ENCODE measurements at places on chromosomes 2 and 18.

- DNase-seq: no peak
These were observed 357.7 kb upstream of the SYT4 start for GRCh38 chr18:43634994-43635393.

- DNase-seq: no peak
These were observed 216.3 kb upstream of the ITGA4 start for GRCh38 chr2:181240844-181241243.

DNA sequence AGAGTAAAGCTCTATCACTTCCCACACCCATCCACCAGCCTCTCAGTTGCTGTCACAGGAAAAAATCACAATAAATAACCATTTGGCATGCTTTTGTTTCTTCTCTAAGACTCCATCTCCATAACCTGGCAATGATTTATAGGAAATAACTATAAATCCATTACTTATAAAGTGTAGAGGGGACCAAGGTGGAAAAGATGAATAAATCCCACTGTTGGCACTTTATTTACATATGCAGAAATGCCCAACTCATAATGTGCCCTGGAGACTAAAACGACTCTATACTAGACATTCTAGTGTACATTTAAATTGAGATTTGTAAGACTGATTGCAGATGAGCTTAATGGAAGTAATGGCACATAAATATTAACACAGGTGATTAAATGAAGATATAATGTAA, 7.5 kb upstream of the NOSTRIN start:
- no peak for DNase-seq

- no peak for DNase-seq
These were observed 16.7 kb upstream of the MRPL33 start for GRCh38 chr2:27754831-27755230.

DNA sequence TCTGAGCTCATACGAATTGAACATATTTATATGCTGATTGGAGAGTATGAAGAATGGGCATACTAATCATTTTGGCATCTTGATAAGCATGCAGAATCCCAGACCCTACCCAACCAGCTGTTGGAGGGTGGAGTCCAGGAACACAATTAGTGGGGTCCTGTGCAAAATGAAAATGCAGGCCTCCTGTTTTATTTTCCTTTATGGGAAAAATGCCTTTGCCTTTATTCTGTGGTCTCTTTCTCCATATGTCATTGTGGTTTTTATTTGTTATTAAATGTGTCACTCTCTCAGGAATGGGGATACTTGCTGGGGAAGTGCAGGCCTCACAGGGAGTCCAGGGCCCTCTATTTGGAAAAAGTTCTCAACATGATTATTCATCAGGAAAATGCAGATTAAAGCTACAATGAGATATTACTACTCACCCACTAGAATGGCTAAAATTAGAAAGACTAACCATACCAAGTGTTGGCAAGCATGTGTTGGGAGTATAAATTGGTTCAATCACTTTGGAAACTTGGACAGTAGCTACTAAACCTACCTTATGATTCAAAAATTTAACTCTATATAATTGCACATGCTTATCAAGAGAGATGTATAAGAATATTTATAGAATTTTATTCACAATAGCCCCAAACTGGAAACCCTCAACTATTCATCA, 223.1 kb upstream of the FBXO11 start:
- no peak for DNase-seq

GRCh38 chr2:98903064-98903355, 33.0 kb downstream of the CRACDL start:
- DNase-seq: no peak

DNA sequence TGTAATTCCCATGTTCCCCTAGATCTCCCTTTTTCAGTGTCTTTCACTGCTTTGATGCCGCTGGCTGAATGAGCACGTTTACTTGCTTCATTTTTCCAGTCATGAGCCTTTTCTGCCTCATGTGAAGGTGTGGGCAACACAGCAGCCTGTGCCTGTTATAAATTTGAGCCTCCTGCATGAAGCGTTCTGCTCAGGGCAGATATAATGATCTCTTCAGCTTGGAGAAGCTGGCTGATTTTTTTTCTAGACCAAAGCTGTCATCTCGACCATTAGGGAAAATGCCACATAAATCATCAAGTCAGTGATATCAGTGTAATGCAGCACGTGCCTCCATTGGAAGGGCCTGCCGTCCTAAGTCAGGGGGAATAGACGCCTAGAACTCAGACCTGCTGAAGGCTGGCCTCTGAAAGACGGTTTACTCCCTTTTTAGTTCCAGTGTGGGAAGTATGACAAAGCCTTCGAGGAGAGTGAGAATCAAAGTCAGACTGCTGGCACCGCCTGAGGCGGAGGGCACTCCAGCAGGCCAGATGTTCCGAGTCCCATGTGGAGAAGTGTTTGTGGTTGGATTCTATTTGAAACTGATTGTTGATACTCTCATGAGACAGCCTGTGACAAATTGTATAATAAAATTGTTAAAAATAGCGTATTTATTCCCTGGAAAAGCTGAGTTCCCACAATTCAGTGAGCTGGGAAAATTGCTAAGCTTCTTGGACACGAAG, 196.5 kb downstream of the MYO1B start:
- no peak for DNase-seq

DNA sequence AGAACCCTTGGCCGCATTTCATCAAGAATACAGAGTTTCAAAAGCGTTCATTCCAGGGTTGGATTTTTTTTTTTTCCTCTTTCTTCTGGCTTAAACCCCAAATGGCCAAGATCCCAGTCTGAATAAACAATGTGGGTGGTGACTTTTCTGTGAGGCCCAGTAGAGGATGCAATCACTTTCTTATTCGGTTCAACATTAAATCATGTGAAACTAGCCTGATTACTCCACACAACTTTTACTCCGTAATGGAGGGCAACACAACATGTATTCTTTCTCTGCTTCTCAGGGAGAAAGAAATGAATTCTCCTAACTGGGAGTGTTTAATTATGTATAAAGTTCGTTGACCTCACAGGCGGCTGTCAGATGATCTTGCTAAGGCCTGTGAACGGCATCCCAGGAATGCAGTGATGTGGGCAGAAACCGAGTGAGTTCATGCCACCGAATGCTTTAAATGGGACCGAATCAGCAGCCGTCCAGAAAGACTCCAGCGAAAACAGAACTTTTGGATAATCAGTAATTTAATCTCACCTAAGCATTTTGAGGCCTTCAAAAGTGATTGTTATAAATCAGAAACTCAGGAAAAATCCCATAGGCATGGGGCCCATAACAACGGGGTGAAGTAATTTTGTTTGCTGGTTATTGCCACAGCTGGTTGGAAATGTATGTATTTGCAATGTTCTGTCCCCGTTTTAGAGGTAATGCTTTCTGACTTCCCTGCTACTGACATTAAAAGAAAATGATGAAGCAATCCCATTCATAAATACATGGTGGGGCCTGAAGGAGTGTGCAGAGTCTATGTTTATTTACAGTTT, 81.5 kb downstream of the BCL2 start:
- no peak for DNase-seq

DNA sequence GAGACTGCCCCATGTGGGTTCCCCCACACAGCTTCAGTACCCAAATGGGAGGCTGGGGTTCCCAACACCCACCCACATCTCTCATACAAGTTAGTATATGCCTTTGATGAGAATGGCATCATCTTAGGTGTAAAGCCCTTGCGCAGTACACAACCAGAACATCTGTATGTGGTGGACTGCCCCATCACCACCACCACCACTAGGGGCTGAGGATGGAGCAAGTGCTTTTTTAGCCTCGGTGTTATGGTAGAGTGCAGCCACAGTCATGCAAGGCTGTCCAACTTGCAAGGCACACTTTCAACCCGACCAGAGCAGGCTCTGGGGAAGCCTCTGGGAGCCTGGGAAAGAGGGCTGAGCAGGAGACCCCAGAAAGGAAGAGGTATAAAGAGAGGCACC, 241.2 kb downstream of the TFCP2L1 start:
- DNase-seq: no peak

- no peak for DNase-seq
These were observed 1.2 kb downstream of the FN1 start for GRCh38 chr2:215434447-215435279.

DNA sequence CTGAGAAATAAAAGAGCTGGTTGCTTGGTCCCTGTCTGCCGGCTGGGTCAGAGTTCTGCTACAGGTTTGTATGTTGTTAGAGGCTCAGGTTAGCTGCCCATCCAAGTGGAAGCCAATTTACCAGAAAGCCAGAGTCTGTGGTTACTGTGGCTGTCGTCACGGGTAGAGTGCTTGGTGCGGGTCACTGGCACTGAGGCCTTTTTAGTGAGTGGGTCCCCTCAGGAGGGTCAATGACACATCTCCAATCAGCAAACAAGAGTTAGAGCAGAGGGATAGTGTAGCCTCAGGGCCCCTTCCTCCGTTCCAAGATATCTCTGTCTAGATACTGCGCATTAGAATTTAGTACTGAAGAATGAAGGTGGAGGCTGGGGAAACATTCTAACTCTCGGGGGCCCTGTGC, 41.2 kb downstream of the CTIF start:
- DNase-seq: no peak

GRCh38 chr2:75627902-75628504, 18.6 kb upstream of the MRPL19 start:
- peak; percentile 19 for DNase-seq

DNA sequence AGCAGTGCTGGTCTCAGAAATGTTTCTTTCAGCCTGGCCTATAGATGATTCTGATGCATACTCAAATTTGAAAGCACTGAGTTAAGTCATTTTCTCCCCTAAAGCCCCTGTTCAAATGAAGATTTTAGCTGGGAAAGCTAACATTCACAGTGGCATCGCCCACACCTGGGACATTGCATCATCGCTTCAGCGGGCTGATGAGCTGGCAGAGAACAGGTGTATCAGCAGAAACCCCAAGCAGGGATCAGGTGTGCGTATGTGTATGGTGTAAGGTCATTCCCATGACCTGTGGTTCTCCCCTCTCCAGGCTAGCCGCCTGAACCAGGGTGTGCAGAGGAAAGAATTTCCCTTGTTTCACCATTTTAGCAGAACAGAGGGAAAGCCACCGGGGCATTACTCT, 56.3 kb downstream of the EPAS1 start:
- DNase-seq: no peak

DNA sequence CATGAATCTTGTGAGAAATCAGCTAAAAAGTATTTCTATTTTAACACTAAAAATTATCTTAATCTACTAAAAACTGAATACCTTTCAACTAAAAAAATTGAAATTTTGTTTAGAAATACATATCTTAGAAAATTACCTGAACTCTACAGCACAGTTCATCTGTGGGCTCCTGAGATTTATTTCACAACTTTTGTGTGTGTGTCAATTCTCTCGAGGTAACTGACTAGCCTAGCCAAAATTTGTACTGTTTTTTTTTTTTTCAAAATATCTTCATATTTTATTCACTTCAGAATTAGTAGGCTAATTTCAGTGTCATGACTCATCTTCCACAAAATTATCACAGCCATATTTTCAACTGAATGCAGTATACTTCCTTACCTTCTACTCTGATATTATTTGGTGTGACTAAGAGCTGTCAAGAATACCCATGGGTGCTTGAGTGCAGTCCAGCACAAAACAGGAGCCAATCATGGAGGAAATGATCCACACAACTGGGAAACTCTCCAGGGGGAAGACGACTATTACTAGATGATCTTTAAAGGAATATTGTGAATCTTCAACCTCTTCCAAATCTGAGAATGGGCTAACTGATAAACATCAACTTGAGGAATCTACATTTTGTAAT, 174.6 kb downstream of the ZNF385B start:
- no peak for DNase-seq

DNA sequence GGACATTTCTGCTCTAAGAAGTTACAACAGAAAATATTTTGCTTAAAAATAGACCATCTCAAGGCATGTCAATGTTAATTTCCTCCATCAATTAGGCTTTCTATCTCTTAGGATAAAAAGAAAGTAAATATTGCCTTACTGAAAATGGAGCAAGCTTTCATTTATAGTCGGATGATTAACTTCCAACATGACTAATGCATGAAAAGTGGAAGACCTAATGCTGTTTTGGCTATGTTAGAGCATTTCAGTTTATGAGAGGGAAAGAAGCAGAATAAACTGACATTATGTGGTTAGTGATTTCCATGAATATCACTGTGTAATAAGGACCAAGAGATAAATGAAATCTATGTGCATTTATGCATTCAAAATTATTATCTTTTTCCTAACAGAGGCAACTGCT, 475.2 kb upstream of the UBE2E3 start:
- DNase-seq: no peak

DNA sequence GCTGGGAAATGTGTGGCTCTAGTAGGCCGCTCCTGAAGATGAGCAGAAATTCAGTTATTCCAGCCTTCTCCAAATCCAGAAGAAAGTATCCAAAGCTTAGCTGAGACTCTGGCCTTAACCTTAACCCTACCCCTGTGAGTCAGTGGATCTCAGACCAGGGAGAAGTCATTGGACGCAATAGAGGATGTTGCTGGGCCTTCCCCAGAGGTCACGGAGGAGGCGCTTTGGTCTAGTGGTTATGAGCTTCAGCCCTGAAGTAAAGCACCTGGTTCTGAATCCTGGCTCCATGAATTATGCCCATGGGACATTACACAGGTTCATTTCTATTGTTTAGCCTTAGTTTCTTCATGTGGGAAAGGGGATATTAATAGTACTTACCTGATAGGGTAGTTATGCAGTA, 24.0 kb downstream of the PKDCC start:
- DNase-seq: no peak

DNA sequence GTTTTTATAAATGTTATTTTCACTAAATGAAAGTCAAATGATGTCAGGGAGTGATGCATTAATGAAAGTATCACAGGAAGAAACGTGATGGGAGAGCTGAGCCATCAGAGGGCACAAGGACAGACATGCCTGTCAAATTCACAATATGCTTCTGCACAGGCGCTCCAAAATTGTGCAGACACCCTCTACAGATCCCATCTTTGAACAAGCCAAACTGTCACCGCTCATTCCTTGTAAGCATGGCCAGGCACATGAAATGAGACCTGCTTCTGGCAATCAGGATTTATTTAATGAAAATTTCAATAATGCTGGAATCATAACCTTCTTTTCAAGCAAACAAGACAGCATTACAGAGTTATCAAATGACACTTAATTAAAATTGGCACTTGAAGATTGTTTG, 20.4 kb upstream of the FSHR start:
- DNase-seq: no peak

GRCh38 chr2:145185696-145186095, 665.8 kb upstream of the ZEB2 start:
- no peak for DNase-seq

DNA sequence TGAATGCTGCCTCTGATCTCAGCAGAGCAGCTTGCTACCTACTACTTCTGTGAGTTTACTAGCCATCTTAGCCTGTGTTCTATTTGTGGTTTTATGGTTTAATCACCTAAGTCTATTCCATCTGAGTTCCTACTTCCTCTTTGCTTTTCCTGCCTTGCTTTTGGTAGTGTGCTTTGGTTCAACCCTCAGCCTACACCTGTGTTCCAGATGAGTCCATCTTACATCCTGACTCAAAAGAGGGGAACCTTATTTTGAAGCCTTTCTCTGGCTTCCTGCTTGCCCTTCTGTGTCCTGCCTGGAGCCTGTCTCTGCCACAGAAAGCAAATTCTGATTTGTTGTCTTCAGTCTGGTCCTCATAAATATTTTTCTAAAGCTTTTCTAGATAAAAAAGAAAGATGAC, 530.3 kb upstream of the MEX3C start:
- DNase-seq: no peak

- DNase-seq: no peak
These were observed 123.8 kb downstream of the ERBB4 start for GRCh38 chr2:212414767-212415211.

Measured in GM12892 (cell line).